ENCODE measurements at places on chromosomes 11 and 22.

- DNase-seq, result no peak
Measured at GRCh38 chr11:78613378-78613813, 38.7 kb upstream of the NARS2 start.

GRCh38 chr11:130457623-130458409 is 9.4 kb downstream of the ADAMTS15 start:
- no peak for DNase-seq

DNA sequence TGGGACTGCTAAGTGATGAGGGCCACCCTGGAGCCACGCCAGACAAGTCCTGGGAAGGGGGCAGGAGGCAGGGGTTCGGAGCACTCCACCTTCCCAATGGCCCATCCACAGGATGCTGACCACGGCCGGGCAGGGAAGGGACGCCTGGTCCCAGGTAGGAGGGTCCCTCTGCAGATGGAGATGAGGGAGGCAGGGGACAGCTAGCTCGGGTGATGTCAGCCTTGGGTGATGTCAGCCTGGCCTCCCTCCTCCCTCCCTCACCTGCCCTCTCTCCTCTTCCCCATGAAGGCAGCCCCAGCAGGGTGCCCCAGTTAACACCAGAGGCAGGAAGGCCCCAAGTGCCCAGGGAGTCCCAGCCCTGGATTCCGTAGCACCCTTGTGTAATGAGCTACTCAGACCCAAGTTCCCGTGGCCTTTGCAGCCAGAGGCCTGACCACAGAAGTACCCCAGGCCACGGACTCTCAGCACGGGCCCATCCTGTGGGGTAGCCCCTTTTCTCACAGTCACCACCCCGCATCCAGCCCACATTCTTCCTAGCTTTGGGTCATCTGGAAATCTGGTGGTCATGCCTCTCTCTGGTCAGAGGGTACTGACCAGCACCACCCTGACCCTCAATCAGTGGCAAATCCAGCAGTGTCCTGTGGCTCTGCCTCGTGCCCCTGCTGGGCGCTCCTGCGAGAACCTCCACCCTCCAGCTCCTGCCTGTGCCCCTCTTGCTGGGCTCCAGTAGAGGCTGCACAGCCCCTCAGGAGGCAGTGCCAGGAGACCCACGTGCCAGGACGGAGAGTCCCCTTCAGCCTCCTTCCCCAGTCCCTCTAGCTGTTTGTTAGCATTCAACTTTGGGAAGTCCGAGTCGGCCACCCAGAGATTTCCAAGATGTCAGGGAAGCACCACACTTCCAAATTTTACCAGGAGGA is 47.4 kb downstream of the SHANK2 start:
- no peak for DNase-seq

DNA sequence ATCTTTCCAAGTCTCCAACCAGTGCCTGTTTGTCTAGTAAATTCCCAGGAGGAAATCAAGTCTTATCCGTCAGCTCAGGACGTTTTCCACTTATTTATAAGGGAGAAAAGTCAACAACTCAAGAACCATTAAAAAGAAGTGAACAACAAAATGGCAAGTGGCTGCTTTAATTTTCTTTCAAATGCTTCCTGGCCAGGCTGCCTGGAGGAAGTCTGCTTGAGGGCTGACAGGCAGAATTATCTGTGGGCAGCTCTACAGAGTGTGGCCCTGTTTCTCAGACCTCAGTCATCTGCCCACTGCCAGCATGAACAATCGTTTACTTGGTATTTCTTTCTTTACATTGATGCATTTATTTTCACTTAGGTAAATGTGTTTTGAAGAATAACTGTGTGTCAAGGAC is 281.9 kb upstream of the ISX start:
- DNase-seq, result no peak

- DNase-seq, result peak; percentile 17
Measured at GRCh38 chr11:105862736-105863367, 159.2 kb downstream of the MSANTD4 start.

- DNase-seq, result no peak
Measured at GRCh38 chr11:18203723-18204122, 31.1 kb downstream of the MRGPRX4 start.

- no peak for DNase-seq
Measured at GRCh38 chr11:32985600-32985999, 30.1 kb upstream of the DEPDC7 start.

DNA sequence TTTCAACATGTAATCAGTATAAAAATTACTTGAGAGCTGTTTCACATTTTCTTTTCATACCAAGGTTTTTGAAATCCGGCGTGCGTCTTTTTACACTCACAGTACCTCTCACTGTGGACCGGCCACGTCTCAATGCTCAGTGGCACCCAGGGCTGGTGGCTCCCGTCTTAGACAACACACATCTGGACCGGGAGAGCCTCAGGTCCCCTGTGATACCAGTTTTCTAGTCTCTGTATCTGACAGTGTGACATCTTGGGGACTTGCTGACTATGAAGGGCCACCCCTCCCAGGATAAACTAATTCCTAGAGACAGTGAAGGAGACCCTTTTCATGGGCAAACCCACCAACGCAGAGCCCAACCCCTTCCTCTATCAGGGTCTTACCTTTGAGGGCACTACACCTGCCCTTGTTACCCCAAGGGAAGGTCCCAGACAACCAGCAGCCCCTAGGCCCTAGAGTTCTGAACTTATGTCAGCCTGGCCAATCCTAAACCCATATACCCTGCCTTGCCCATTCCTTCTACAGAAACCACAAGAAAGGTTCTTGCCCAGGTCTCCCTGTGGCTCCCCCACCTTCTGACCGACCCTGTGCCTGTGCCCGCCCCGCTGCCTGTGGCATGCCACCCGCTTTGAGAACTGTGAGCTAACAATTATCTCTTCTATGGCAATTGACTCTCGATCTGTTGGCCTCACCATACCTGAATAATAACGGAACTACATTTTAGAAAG is 6.1 kb upstream of the ASCL2 start:
- DNase-seq, result no peak

DNA sequence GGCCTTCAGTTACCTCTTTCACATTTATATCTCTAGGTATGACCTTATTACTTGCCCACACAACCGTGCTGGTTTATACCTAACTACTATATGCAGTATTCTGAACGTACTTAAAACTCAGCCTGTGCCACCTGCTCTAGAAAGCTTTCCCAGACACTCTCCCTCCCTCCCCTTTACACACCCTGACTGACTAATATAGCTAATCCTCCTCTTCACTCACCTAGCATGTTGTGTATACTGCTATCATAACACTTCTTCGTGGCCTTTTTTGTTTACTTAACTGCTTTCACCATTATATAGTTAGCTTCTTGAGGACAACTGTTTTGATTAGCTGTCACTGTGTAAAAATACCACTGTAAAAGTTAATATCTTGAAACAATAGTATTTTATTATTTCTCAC is 23.5 kb downstream of the RNF214 start:
- no peak for DNase-seq

DNA sequence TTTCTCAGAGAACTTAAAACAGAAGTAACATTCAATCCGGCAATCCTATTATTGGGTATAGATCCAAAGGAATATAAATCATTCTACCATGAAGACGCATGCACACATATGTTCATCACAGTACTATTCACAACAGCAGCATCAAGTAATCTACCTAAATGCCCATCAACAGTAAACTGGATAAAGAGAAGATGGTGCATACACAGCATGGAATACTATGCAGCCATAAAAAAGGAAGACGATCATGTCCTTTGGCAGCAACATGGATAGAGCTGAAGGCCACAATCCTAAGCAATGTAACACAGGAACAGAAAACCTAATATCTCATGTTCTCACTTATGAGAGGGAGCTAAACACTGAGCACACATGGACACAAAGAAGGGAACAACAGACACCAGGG is 6.3 kb upstream of the ISX start:
- no peak for DNase-seq

DNA sequence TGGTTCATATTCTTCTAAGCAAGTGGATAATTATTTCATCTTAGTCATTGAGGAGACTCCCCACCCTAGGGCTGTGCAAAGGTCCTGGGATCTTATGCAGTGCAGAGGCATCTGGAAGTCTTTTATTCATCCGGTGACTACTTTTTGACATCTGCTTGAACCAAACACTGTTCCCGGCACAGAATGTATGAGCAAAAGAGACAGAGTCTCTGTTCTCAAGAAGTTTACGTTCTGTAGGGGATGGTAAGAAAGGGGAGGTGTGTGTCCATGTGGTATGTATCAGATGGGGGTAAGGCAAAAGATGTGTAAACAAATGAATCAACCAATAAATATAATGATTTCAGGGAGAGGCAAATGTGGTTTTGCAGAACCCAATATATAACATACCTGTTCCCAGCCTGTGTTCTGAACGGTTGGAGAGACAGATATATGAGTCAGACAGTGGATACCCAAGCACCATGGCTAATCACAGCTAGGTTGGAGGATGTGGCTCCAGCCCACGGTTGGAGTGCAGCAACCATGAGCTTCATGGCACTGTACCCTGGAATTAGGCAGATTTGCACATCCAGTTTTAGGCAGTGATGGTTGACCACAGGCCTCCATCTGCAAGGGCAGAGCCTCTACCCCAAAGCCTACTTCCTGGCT is 75.1 kb upstream of the CADM1 start:
- DNase-seq, result no peak

DNA sequence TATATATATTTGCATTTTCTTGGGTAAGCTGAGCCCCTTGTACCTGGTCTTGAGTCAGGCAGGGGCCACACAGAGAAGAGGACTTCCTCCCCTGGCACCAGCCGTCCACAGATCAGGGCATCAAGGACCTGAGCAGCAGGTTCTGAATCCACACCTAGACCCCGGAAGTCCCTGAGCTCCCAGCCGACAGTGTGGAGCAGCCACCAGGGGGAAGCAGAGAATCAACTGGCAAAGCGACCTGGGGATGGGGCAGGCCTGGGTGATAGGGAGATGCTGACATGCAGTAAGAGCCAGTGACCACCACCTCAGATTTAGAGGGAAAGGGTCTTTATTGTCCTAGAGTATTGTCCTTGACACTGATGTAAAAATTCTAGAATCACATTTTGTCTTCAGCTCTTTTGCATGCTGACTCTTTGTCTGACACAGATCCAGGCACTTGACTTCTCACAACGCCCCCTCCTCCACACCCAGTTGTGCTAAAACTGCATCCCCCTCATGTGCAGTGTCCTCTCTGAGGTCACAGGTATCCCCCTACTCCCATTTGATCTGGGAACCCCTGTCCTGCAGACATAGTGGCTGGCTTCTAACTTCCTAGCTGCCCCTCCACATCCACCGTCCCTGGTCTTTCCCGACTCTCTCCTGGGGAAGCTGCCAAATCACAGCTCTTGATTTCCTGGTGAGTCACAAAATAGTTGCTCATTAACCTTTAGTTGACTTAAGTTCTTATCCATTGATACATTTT is 109.3 kb downstream of the GGTLC2 start:
- DNase-seq, result peak; percentile 82

DNA sequence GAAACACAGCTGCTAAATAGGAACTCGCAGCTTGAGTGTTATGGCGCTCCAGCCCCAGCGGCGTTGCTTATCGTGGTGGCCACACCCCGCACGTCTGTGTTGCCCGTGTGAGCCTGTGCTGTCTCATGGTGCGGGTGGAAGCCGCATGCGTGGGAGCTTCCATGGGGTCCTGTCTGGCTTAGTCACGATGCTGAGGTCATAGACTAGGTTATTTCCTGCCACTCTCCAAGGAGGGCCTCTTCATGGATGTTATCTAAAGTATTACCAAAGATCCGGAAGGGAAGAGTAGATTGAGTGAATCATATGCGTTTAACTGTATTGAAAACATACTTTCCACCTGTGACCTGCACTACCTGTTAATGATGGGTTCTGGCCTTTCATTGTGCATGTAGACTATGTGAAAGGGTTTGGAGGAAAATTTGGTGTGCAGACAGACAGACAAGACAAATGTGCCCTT is 21.7 kb downstream of the CTTN start:
- no peak for DNase-seq

DNA sequence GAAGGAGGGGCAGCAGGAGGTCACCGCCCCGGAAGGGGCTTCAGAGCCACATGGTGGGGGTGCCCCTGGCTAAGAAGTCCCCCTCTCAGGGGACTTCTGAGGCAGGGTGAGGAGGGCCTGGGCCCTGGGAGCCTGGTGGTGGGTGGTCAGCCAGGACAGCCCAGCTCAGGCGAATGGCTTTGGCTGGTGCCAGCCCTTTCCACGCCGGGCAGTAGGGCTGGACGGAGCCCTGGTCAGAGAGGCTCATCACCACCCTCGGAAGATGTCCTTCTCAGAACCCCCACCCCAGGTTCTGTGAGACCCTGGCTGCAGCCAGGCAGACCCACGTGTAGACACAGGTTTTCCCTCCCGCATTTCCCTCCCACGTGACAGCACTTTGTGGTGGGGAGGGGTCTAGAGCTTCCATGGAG is 35.9 kb downstream of the OSBPL5 start:
- no peak for DNase-seq

- DNase-seq, result no peak
Measured at GRCh38 chr22:28344918-28345703, 334.5 kb downstream of the TTC28 start.

DNA sequence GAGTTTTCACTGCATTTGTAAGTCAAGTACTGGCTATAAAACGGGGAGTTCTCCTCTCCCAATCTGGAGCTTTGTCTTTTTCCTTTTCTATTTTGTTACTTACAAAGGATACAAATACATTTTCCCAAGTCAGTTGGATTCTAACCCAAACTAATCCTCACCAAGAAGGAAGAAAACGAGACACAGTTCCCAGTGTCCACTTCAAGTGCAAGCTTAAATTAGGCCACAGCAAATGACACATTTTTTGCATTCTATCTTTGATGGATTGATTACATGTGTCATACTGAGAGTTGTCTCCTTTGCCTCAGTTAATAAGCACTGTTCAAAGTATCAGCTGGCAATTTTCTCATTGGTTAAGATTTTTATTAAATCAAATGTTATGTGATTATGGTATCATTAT is 296.7 kb upstream of the ANO5 start:
- DNase-seq, result no peak

DNA sequence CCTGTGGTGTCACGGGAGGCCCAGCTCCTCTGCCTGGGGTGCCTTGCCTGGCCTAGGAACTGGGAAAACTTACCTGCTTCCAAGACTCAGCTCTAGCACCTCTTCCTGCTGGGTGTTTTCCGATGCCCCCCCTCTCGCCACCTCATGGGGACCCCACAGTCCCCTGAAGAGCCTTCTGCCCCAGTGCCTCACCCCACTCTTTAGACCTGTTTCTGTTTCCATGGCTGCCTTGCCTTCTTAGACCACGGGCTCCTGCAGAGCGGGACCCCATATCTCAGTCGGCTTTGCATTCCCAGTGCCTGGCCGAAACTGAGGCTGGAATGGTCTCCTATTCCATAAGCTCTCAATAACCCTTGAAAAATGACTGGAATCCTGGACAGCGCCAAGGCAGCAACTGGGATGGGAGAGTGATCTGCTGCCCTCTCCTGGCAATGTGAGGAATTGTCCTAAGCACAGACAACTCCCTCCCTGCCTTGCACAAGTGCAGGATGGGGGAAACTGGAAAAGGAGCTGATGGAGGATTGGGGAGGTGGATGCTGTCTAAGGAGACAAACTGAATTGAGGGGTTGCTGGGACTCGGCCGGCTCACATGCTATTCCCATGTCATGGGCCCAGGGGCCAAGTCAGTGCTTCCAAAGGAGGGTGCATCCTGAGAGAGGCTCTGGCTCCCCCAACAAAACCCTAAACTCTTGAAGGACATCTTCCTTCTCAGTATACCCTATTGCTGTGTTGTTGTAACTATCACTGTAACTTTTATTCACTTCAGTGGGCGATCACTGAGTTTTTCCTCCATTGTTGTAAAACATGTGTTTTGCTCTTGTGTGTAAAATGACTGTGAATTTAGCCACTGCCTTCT is 26.6 kb upstream of the IL17RA start:
- DNase-seq, result peak; percentile 34

Data from CD4-positive, alpha-beta T cell treated with Interleukin-4 for 4 hours (primary cell).